Glutamatergic neuron (in vitro differentiated cells): ENCODE measurements at places on chromosomes 3 and 15.

DNA sequence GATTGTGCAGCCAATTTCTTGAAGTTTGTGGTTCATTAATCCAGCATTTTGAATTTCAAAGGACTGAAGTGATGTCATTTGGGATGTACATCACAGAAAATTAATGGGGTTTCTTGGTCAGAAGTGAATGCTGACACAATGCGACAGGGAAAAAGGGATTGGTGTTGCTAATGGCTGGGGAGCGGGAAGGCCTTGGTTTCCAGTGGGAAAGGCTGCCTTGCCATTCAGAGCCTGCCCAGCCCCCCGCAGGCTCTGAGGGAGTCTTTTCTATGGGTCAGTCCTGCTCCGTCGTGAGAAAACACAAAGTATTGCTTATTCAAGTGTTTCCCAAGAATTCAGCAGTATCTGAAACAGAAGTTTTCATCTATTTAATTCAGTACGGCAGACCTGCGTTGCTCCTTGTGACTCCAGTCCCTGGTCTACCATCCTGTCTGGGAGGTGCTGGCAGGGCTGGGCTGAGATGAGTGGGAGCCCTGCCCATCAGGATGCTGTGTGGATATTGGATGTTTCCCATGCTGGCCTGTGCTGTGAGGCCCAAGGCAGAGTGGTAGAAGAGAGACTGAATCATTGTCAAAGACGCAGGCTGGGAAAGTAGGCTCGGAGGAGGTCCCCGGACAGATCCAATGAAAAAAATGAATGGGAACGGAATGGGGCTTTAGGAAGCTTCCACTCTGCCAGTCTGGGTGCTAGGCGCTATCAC lies 111.2 kb upstream of the KLHL25 start:
- no peak overlapping the region for H3K4me3 ChIP-seq
- peaks cover 1% of the 10 kb centered on the region for H3K27me3 ChIP-seq
- H3K36me3 ChIP-seq = no peaks in the 10 kb centered on the region
- no peak for DNase-seq
- H3K27ac ChIP-seq = no peak overlapping the region

GRCh38 chr3:21446027-21446426 lies 305.0 kb downstream of the ZNF385D start:
- no peak overlapping the region for H3K27ac ChIP-seq
- no peaks in the 10 kb centered on the region for H3K36me3 ChIP-seq
- DNase-seq = no peak

DNA sequence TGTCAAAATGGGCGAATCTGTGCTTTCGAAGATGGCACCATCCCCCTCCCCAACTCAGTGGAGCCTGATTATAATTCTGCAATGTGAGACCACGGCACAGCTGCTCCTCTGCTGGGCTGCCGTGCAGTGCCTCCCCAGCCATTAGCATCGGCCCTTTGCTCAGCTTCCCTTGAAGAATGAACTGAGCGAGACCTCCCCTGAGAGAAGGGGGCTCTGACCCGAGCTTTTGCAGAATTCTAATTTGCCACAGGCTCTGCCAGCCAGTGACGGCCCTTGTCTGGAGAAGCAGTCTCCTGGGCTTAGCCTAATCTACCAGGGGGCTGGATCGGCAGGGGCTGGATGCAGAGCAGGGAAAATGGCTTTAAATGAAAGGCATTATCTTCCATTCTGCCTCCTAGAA lies 57.2 kb downstream of the GLDN start:
- H3K4me1 ChIP-seq = peaks cover 3% of the 10 kb centered on the region
- H3K27ac ChIP-seq = no peak overlapping the region
- peaks cover 5% of the 10 kb centered on the region for H3K27me3 ChIP-seq
- H3K36me3 ChIP-seq = no peaks in the 10 kb centered on the region

DNA sequence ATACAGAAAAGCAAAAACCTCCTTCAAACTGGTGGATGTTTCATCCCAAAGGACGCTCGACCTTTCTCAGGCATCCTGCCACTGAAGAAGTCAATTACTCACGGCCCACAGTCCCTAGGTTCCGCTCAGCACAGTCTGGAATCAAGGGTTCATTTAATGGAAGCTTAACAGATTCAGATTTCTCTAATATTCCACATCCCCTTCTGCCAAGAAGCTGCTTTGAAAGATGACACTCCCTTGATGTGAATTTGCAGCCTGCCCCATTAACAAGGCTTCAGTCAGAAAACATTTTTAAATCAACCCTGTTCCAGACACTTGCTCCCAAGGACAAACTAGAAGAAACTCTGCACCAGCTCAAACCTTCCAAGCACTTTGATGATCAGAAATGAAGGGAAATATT lies 81.2 kb downstream of the LIPC start:
- peaks cover 6% of the 10 kb centered on the region for H3K4me1 ChIP-seq
- no peaks in the 10 kb centered on the region for H3K27me3 ChIP-seq
- no peak overlapping the region for H3K4me3 ChIP-seq
- no peak for DNase-seq
- no peaks in the 10 kb centered on the region for H3K36me3 ChIP-seq

GRCh38 chr3:125011941-125012340 lies 43.9 kb downstream of the HEG1 start:
- no peak overlapping the region for H3K4me3 ChIP-seq
- H3K27ac ChIP-seq = no peak overlapping the region
- H3K27me3 ChIP-seq = no peaks in the 10 kb centered on the region
- H3K36me3 ChIP-seq = peaks cover 13% of the 10 kb centered on the region
